ENCODE measurements at places on chromosomes 4 and X. TPM values are rescaled to one million over a fixed set of nuclear protein-coding genes. Genes with fewer than 3 reads are reported as not detected.

- DNase-seq = no peak
Observed at GRCh38 chrX:148281920-148282319, 218.5 kb upstream of the AFF2 start.

- DNase-seq = no peak
Observed at GRCh38 chrX:57453901-57454300, 137.9 kb upstream of the ZXDB start.

GRCh38 chrX:13090339-13091110, 46.1 kb upstream of the FAM9C start:
- DNase-seq = no peak

DNA sequence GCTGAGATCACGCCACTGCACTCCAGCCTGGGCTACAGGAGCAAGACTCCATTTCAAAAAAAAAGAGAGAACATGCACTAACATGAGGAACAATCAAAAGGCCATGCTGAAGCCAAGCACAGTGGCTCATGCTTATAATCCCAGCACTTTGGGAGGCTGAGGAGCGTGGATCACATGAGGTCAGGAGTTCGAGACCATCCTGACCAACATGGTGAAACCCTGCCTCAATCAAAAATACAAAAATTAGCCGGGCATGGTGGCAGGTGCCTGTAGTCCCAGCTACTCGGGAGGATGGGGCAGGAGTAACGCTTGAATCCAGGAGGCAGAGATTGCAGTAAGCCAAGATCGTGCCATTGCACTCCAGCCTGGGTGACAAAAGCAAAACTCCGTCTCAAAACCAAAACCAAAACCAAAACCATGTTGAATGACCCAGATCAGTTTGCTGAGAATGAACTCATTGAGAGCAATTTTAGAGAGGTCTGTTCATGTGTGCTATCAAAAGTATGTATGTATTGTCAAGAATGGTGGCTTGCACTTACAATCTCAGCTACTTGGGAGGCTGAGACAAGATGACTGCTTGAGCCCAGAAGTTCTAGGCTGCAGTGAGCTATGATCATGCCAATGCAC, 44.8 kb downstream of the PDS5A start:
- DNase-seq = no peak

- DNase-seq = no peak
Observed at GRCh38 chr4:180060159-180060889, 2182.9 kb upstream of the TENM3 start.

DNA sequence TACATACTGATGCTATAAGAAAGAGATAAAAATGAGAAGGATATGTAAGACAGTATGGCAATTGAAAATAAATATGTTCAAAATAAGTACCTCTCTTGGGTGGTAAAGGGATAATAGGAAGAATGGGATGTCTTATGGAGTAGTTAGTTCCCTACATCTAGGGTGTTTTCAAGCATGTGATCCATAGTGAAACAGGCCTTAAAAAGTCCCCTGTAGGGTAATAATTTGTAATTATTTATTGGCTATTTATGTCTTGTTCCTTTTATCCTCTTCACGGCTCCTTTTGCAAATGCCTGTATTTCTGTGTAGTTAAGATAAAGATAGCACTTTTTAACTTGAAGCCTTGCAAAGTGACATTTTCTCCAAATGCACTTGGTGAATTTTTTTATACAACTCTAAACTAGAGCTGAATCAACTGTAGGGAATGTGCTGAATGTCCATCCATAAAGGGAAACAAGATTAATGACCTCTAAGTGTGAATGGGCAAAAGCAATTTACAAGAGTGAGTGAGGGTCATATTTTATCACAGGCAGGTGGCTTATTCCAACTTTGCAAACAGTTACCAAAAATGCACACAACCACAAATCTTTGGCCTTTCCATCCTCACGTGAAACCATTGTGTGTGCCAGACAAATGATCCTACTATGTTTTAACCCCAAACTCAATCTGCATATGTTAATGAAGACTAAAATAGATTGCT, 299.0 kb downstream of the KCNIP4 start:
- DNase-seq = no peak

- no peak for DNase-seq
Observed at GRCh38 chrX:46710425-46710824, 48.5 kb downstream of the SLC9A7 start.

The TKTL2 gene
- total RNA-seq = not detected
